Brain microvascular endothelial cell (primary cell): ENCODE measurements at places on chromosomes 3 and 15.

DNA sequence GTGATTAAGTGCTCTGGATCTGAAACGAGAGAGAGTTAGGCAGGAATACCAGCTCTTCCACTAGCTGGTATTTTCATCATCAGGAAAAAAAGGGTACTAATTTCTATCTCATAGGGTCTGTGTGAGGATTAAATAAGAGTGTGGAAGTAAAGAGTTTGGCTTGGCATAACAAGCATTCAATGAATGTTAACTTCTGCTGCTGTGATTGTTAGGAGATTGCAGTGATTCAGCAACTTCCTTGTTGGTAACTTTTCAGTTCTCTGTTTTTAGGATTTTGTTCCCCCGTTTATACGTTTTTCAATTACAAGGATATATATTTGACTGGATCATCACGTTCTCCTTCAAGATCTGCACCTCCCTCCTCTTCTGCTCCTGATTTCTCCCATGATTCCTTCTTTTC is 65.9 kb upstream of the MYO5C start:
- no peak for DNase-seq

DNA sequence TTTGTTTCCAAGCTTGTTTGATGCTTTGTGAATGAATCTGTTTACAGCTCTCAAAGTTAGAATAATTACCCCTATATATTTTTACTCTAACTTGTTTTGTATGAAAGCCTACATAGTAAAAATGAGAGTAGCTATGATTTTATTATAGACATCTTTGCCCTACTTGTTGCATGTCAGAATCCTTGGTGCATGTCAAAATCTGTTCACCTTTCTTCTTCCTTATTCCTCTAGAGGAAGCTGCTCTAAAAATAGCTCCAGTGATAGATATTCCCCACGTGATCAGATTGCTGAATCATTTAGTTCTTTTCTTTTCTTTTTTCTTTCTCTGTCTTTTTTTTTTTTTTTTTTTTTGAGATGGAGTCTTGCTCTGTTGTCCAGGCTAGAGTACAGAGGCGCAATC is 39.8 kb downstream of the LRRC49 start:
- no peak for DNase-seq

DNA sequence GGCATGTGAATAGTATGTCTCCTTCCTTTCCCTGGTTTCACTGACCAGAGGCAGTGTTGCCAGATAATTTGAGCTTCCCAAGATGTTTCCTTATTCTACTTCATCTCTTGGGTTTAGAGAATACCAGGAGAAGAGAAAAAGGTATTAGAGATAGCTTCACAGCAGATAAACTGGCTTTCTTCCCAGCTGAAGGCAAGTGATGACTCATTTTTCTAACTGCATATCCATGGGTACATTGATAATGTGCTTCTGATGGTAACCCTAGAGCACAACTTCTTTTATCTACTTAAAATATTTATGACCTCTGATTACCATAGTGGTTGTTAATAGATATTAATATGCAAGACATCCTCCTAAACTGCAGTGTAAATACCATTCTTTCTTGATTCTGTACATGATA is 34.6 kb upstream of the CMTM8 start:
- peak; percentile 37 for DNase-seq

GRCh38 chr3:57952208-57952631 is 56.0 kb upstream of the FLNB start:
- peak; percentile 92 for DNase-seq

- no peak for DNase-seq
Measured at GRCh38 chr3:64278625-64279024, 53.4 kb upstream of the PRICKLE2 start.

DNA sequence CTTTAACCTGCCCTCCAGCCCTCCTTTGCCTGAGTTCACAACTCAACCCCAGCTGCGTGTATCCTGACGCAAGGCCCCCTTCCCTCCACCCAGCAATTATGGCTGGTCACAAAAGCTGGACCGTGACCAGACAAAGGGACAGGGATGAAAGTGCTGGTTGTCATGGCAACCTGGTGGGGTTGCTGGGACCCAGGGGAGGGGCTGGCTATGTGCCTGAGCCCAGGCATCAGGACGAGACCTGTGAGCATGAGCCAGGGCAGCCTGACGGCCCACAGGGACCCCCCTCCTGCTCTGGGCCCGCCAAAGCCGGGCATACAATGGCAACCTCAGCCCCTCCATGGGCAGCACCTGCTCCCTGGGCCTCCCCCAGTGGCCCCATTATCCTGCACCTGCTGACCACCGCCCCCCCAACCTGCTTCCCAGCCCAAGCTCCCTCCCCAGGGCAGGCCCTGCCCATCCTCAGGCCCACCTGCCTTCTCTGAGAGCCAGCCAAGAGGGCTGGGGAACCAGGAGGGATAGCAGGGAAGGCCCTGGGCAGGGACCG is 4.5 kb upstream of the DNAH1 start:
- no peak for DNase-seq
